ENCODE measurements at places on chromosomes 4 and X.
A peak's percentile ranks its signal among the peaks of the same experiment; 100 is the strongest.

DNA sequence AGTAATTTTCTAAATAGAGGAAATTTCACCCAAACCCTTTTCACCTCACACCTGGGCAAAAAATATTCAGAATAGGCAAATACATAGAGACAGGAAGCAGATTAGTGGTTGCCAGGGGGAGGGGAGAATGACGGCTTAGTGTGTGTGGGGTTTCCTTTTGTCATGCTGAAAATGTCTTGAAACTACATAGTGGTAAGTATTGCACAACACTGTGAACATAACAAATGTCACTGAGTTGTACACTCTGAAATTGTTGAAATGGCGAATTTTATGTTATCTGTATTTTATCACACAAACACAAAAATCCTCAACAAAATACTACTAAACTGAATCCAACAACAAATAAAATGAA, 60.7 kb upstream of the PLAC1 start:
- no peak for DNase-seq

GRCh38 chr4:162497564-162498167, 333.9 kb upstream of the FSTL5 start:
- DNase-seq: no peak

DNA sequence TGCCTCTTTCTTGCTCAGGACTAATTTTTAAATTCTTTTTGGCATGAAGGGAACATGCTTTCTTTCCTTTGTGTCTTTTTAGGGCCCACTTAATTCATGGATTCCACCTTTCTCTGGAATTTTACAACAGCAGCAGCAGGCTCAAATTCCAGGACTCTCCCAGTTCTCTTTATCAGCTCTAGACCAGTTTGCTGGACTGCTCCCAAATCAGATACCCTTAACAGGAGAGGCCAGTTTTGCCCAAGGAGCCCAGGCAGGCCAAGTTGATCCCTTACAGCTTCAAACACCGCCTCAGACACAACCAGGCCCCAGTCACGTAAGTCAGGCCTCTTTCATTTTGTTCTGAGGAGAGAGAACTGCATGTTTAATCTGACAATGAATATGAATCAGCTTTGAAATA, 2.3 kb downstream of the ODAM start:
- DNase-seq: no peak

GRCh38 chr4:14835288-14835687, 167.0 kb upstream of the CPEB2 start:
- no peak for DNase-seq

GRCh38 chrX:53831662-53832635, 145.4 kb upstream of the HUWE1 start:
- peak; percentile 13 for DNase-seq

- DNase-seq: no peak
Observed at GRCh38 chr4:8318509-8318908, 49.0 kb downstream of the HTRA3 start.

GRCh38 chrX:47683184-47683828, 24.3 kb upstream of the UXT start:
- no peak for DNase-seq

DNA sequence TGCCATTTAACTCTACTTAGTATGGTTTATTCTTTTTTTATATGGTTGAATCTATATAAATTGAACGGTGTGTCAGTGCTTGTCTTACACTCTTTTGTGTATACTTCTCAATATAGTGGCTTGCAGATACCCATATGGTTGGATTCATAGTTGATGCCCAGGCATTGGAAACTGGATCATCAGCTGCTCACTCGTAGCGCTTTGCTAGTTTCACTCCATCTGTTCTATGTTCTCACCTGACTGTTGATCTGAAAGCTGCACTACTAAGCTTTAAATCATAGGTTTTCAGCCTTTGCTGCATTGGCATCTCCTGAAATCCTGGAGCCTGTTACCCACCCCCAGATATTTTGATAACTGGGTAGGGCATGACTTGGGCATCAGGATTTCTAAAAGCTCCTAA, 121.6 kb upstream of the DCLK2 start:
- no peak for DNase-seq

DNA sequence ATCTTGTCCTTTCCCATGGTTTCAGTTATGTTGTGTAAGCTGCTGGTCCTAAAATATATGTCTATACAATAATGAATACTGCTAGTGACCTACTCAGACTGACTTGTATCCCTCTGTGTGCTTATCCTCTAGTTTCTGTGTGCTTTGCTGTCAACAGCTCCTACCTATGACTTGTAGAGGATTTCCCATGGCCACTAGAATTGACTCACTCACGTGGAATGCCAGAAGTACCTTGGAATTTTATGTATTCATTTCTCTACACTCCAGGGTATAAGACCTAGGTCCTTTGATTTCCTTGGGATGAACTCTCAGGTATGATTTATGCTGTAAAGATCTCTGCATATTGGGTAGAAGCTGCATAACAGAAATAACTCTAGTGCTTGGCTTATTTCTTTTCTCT, 279.9 kb upstream of the SLIT2 start:
- DNase-seq: no peak

DNA sequence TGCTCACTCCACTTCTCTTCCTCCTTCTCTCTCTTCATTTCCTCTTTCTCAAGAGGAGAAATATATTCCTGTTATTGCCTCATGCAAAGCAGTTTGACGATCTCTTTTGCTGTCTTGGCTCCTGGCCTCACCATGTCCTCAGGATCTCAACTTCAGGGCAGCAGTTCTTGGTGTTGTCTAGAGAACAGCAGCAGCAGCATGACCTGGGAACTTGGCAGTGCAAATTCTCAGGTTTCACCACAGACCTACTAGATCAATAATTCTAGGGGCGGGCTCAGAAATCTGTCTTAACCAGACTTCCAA, 193.4 kb upstream of the EDNRA start:
- DNase-seq: no peak

DNA sequence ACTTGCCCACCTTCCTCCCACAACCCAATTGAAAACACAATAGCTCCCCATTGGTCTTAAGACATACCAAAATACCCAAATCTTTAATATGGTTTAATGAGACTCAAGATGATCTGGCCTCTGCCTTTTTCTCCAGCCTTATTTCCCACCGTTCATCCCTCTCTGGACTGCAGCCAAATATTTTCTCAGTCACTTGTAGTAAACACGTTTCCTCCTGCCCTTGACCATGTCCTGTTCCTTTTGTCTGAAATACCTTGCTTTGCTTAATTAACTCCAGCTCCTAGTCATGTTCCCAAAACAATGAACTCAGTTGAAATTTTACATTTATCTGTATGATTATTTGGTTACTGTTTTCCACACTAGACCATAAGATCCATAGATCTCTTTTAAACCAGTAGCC, 8.4 kb upstream of the NUP54 start:
- no peak for DNase-seq

- DNase-seq: no peak
Observed at GRCh38 chr4:75995727-75996126, 5.0 kb upstream of the SDAD1 start.

- DNase-seq: no peak
Observed at GRCh38 chrX:130497531-130497930, 95.7 kb downstream of the RBMX2 start.

- no peak for DNase-seq
Observed at GRCh38 chr4:128281354-128281753, 6.3 kb downstream of the PGRMC2 start.

DNA sequence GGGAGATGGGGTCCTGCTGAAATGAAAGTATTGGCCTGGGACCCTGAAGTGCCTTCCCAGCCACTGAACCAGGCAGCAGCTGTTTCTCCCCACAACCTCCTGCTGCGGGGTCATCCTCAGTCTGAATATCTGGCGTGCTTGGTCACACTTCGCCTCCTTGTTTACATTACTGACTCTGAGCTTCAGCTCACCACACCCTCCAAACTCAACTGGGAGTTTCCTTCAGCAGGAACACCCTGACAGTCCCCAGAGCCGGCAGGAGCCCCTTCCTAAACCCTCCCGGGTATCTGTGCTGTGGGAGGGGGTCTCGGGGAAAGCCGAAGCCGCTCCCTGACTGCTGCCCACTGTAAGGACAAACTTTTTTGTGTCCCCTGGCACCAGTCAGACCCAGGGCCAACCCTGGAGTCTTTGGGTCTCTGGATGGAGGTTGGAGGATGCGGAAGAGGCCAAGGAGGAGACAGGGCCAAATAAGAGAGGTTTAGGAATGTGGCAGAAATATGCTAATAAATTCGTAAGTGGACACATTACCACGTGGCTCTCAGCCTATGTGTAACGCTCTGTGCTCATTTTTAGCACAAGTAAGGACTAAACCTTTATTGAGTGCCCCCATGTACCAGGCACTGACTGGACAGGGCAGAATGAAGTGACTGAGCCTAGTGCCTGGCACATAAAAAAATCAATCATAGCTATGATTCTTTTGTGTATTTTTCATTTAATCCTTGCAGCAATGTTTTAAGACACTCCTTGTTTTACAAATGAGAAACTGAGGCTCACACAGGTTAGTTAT, 20.7 kb downstream of the FHDC1 start:
- DNase-seq: no peak

GRCh38 chrX:93673056-93673868, at the start of gene NAP1L3:
NAP1L3 (minus strand) TSS chrX:93673578; CDS start chrX:93673304, 274 bp downstream.
- peak; percentile 41 for DNase-seq

DNA sequence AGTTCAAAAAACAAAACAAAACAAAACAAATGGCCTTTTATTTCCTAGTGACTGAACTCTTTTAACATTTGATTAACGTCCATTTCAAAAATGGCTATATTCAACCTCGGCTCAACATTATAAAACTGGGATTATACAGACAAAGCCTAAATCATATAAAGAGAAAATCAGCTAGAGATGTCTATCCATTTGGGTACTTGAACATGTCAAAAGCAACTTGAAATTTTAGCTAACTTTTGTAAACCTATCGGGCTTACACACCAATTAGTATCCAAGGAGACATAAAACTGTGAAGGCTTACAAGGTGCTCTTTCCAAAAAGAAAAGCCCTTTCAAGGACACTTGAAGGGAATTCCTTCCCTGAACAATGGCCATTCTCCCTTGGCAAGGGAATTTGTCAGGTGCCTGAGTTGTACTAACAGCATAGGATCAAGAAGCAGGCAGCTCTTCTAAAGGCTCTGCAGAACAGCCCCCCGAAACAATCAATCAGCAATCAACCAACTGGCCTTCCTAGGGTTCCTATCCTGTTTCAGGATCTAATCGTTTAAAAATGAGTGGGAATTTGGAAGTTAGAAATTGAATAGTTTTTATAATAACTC, 633.7 kb upstream of the HTR2C start:
- no peak for DNase-seq

GRCh38 chr4:6011686-6012085, 6.5 kb downstream of the C4orf50 start:
- DNase-seq: no peak

DNA sequence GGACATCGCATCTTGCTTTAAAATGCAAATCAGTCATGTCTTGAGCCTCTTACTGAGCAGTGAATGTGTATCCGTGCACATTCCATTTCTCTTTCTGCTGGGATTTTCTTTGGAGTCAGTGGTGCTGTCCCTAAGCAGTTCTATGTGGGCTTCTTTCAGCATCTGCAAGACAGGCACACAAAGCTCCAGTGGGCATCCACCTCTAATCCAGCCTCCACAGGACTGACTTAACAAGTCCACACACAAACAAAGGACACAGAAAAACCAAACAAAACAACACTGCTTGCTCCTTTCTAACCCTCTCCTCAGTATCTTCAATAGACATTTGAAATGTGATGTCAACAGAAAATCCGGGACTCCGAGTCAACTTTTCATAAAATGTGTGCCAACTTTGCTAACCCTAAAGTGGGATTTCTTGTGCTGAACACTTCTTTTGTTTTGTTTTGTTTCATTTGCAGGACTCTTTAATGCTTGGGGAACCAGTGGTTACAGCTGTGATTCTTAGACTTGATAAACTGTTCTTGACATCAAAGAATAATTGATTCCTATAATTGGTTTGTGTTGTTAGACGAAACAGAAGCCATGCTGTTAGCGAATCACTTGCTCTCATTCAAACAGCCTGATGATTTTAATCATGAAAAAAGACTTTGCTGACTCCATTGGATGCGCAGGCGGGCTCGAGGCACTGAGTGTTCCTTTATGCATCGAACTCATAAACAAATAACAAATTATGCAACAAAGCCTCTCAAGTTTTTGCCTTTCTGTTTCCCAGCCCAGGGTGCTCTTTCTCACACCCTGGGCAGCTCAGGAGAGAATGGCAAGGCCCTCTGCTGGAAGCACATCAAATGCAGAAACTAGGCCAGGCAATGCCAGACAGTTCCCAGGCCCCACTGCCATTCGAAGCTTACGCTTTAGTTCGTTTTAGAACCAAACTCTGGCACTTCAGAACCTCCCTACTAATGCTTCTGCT, 20.1 kb downstream of the ETNPPL start:
- no peak for DNase-seq

DNA sequence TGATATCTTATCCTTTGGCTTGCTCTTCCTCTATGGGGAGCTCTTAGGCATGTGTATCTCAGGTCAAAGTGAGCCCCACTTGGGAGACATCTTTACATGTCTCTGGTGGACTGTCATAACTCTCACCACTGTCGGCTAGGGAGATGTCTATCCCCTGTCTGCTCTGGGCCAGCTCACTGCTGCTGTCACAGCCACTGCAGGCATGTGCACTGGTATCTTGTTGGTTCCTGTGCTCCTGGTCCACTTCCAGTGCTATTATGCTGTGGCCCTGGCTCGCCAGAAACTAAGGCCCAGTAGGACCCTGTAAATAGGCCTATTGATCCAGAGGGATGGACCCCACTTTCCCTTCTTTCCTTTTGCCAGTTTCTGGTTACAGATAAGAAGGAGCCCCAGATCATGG, 56.6 kb upstream of the LAS1L start:
- DNase-seq: no peak

DNA sequence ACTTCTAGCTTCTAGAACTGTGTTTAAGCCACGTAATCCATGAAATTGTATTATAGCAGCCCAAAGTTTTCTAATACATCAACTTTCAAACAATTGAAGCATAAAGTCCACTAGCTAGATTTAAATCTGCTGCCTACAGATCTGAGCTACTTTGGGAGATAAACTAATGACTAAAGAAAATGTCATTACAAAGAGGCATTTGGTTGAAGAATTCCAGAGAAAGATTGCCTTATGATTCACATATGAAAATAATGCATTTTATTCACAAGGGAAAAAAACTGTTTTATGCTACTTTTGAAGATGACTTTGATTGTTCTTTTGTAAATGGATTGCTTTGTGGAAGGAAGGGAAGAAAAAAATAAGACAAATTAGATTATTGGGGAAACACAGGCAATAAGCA, 124.1 kb upstream of the SLIT2 start:
- no peak for DNase-seq

DNA sequence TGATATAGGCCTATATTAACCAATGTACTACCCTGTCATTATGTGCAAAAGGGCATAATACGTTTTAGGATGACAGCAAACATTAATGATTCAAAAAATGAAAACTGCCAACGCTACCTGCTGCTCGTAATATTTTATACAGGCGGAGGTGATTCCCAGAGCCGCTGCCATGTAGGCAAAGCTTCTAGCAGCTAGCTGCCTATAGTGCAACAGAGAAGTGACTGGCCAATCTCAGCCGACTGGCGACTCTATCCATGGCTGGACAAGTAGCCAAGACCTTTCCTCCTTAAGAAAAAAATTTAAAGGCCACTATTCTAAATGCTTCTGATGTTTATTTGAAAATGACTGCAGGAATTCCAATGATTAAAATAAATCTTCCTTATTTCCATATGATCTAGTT, 1.9 kb downstream of the PPARGC1A start:
- no peak for DNase-seq
